ENCODE measurements at places on chromosomes 2 and 18.

DNA sequence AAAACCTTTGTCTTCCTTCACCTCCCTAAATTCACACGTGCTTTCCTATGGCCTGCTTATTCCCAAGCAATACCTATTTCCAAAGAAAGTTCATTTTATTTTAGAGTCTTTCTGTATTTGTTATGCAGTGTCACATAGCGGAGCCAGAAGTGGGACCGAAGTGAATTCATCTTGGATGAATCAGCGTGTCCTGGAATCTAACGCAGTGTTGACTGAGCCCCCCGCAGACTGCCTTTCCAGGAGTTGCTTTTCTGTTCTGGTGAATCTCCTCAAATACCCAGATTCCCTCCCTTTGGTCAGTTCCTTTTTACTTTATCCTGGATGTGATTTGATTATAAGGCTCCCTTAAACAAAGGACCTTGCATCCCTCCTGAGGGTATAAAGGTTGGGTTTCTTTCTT, 10.8 kb downstream of the ALPP start:
- no peak for DNase-seq

DNA sequence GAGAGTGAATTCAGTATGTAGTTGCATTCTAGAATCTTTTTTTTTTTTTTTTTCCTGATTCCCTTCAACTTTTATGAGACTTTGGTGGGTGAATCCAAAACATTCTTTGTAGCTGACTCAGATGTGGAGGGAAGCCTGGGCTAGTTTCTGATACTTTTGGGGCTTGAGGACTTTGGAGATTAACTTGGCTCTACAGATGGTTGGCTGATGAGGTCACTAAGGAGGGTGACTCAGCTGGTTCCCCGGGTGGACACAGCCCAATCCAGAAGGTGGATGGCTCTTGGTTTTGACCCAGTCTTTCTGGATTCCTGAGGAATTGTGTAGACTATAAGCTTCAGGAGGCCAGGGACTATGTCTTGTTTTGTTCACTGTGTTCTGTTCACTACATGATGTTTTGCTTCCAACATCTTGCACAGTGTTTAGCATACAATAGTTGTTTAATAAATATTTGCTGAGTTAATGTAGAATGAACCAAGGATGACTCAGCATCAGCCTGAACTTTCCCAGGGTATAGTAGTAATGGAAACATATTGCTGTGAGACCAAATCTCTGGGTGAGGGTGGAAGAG, 30.5 kb downstream of the LAMA3 start:
- no peak for DNase-seq

DNA sequence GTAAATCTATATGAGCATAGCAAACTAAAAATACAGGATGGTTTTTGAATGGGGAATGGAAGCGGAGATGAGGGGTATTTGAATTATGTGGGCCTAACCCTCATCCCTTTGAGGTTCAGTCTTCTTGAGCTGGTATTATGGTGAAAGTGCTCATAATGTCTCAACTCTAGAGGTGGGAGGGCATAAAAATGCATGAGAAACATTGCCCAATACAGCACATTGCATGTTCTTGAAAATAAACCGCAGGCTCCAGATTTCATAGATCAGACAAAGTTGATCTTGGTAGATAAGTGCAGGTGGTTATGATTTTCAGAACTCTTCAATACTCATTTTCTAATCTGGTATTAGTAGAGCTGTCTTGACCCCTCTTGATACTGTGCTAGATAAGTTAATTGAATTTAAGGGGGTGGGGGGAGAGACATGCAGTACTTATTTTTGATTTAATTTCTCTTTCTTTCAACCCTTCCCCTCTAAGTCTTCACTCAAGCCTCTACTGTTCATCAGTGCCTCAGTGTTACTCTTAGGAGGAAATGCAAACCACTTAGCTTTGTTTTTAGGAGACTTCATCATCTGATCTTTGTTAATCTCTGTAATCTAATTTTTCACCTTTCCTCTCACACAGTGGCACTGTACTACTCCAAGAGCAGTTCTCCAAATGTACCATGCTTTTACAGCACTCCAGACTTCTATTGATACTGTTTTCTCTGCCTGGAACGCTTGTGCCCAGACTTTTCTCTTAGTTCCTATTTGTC, 22.2 kb downstream of the XRCC5 start:
- DNase-seq, result peak; percentile 32

DNA sequence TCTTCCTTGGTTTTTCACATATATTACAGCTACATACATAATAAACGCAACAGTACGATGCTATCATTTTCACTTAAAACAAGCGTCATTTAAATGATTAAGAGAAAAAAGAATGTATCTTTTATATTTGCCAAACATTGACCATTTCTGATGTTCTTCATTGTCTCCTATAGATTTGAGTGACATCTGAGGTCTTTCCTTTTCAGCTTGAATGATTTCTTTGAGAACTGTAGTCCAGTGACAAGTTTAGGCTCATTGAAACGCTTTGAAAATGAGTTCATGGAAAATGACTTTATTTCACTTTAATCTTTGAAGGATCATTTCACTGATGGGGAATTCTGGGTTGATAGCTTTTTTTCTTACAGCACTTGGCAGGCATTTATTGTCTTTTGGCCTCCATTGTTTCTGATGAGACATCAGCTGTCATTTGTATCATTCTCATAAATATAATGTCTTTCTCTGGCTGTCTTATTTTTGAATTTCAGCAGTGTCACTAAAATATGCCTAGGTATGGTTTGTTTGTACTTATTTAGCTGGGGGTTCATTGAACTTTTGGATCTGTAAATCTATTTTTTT, 10.9 kb downstream of the TGIF1 start:
- no peak for DNase-seq

- DNase-seq, result no peak
Observed at GRCh38 chr2:96872591-96873349, 2.9 kb upstream of the SEMA4C start.

DNA sequence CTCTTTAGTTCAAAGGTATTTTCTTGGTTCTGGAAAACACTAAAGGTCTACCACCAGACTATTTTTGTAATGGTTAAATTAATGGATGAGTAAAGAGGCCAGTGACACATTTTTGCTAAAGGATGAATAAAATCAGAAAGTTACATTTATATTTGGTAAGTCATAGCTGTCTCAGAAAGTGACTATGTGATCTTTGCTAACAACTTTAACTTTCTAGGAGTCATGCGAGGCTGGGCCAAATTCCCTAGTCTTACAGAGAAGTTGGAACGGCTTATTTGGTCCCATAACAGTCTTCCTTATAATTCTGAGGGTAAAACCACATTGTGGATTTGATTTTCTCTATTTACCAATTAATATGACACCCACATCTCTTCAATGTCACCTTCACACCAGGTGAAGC, 198.1 kb downstream of the PDE1A start:
- no peak for DNase-seq

DNA sequence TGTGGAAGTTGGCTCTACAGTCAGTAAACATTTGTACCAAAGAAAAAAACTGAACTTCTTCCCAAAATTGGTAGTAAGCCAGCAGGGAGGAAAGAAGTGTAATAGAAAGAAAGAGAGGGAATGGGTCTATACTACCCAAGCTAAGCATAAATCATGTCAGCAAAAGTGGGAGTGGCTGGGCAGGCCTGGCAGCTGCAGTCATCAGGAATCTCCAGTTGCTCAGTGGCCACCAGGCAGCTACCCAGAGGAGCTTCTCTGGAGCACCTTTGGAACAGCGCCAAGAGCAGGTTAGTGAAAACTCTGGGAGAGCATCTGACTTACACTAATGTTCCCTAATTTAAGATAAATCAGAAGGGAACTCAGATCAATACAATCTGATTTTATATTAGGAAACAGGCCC, 14.3 kb downstream of the FRZB start:
- DNase-seq, result no peak

- no peak for DNase-seq
Observed at GRCh38 chr2:170394641-170395387, 216.9 kb downstream of the MYO3B start.

DNA sequence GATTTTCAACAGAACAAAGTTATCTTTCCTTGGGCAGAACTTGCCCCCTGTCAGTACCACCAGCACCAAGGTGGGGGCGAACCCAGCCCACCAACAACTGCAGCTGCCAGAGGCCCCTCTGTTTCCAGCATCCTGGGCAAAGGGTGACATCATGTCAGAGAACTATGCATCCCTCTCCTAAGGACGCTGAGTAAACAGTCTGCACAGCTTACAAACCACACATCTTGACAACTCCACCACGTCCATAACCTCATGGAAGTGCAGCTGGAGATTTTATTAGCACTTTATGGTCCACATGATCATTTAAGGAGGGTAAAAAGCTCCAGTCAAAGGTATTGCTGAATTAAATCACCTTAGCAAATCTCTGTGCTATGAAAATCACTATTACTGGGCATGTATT, 40.4 kb downstream of the PIEZO2 start:
- no peak for DNase-seq

GRCh38 chr2:201203916-201204654, 21.1 kb downstream of the CASP10 start:
- no peak for DNase-seq

DNA sequence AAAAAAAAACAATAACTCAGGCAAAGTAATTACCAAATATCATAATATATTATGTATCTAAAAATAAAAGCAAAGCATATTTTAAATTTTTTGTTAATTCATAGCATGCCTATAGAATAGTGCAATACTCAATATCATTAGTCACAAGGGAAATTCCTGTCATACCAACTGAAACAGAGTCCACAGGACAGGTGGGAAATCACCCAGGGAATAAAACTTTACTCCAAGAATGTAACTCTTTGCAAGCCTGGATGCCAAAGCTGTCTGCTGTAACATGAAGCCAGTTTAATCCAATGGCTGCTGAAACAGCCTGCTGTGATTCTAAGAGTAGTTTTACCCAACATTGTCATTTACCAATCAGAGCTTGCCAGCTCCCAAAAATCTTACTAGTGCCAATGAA, 40.0 kb upstream of the SULT1C3 start:
- no peak for DNase-seq

DNA sequence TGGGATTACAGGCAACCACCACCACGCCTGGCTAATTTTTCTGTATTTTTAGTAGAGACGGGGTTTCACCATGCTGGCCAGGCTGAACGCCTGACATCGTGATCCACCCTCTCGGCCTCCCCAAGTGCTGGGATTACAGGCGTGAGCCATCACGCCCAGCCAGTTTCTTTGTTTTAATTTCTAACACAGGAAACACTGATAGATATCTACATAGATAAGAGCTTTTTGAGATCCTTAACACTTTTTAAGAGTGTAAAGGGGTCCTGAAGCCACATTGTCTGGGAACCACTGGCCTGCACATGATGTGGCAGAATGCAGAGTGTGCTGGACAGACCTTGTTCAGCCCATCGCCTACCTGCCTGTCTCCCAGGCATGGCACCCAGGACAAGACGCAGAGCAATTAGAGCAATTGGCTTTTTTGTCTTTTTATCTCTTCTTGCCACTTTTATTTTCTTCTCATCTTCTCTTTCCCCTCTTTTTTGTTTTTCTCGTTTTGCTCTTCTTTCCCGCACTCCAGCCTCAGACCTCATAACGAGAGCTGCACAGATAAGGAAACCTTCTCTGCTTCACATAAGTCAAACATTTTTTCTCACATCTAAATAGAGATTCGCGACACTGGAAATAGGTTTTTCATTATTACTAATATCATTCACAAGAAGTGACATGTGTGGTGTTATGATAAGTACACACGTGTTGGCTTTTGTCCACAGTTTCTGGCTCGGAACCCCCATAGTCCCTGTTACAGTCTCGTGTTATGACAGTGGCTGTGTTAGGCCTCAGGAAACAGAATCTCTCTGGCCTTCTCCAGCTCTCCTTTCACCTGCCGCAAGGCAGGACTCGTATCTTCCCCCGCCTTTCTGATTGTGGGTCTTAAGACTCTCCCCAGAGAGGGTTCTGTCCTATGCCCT, 25.2 kb upstream of the GPR55 start:
- DNase-seq, result peak; percentile 88

- DNase-seq, result no peak
Observed at GRCh38 chr2:34254272-34254878, 655.3 kb upstream of the FAM98A start.

DNA sequence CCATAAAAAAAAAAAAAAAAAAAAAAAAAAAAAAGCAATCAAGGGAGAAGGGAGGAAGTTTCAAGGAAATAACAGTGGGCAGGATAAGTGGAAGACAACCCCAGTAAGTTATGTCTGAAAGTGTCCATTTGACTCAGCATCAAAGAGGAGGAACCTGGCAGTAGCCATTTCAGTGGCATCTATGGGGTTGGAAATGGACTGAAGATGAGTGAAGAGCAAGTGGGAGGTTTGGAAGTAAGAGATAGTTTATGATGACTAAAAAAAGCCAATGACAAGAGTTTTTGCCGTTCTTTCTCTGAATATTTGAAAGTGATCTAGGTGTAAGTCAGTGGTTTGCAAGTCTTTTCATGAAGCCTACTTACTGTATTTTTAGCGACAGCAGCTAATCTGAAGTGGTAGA, 9.2 kb upstream of the SELENOI start:
- no peak for DNase-seq

GRCh38 chr2:96315400-96316071, 9.6 kb upstream of the ITPRIPL1 start:
- peak; percentile 50 for DNase-seq

DNA sequence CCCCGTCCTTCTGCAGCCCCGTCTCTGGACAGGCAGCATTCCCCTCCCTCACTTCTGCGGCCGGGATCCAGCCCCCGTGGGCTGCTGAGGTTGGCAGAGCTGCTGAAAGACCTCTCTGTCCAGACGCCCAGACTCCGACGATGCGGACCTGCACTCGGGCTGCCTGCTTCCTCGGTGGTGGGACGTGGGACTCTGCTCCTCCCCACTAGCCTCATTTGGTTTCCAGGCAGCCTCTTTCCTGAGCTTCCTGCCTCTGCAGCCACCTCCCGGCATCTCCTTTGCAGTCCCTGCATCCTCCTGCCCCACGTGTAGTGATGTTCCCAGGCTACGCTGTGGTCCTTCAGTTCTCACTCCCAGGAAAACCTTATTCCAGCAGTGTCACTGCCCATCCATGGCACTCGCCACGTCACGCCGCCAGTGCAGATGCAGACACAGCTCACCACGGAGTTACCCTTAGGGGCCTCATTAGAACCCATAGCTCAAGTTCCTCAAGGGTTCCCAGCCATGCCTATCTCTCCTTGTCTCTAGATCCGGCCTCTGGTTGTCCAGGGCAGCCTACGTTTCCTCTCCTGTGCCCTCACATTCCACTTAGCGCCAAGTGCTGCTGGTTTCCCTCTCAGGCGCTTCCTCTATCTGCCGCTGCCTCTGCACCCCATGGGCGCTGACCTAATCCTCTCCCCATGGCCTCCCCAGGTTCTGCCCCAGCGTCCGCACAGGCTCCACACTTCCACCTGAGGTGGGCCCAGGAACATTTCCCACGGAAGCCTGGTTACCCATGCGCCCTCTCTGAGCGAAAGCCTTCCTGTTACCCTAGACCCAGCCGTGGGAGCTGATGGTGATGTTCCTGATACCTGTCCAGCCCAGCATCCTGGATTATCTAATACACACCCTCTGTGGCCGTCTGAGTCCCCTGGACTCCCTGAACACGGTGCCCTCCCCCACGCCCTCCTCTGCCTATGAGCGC, 318.3 kb upstream of the MYT1L start:
- DNase-seq, result no peak

DNA sequence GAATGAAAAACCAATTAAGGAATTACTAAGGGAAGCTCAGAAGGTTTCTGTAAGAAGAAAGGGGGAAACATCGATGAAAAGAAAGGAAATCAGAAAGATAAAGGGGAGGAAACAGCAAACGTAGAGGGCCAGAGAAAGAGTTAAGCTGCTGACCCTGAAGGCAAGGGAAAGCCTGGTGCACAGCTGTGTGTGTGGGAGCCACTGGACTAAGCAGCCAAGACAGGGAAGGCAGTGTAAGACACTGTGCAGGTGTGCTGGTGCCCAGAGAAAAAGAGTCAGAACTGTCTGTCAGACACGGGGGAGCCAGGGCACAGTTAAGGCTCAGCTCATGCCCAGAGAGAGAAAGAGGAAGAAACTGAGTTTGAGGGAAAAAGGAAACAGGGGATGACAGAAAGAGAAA, 104.0 kb downstream of the HIBCH start:
- DNase-seq, result no peak
